NCI-H1092 (cell line): ENCODE measurements at places on chromosomes 1 and 21.
A peak's percentile ranks its signal among the peaks of the same experiment; 100 is the strongest.

DNA sequence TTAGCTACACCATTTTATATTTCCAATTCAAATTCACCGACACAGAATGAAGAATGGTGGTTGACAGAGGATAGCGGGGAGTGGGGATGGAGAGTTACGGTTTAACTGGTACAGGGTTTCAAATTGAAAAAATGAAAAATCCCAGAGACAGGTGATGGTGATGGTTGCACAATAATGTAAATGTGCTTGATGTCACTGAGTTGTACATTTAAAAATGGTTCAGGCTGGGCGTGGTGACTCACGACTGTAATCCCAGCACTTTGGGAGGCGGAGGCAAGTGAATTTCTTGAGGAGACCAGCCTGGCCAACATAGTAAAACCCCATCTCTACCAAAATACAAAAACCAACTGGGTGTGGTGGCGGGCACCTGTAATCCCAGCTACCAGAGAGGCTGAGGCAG is 31.2 kb upstream of the SHCBP1L start:
- DNase-seq, result no peak

DNA sequence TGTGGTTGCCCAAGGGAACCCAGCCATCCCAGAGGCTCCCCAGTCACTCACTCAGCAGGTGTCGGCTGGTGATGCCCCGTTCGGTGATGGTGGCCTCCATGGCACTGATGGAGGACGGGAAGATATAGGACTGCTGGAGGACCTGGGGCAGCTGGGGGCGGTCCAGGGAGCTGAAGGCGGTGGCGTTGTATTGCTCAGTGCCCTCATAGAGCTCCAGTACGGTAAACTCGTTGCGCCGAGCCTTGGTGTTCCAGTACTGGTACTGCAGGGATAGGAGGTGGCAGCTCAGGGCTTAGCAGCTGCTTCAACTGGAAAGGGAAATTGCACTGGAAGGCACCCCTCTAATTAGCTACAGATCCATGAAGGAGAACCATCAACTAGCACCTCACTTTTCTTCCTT is 12.5 kb upstream of the UBR4 start:
- no peak for DNase-seq

- DNase-seq, result no peak
These were observed 2.4 kb downstream of the CCDC17 start for GRCh38 chr1:45621501-45621836.

DNA sequence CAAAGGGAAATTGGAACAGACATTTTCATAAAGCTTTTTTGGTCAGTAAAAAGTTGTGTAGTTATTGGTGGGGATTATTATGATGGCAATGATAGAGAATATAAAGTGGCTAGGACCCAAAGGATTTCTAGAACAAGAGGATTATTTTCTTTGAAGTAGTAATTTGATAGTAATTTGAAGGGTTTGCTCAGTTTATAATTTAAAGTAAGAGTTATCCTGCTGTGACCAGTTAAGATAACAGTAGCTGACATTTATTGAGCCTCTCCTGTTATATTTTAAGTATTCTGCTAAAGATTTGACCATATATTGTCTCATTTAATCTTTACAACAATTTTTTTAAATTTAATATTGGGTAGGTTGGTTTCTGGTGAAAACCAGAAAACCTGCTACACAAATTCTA is 14.7 kb downstream of the CAPZA1 start:
- DNase-seq, result no peak

GRCh38 chr1:168454211-168454815 is 89.5 kb downstream of the XCL2 start:
- DNase-seq, result no peak

GRCh38 chr1:43634721-43635120 is 15.2 kb upstream of the KDM4A start:
- no peak for DNase-seq

GRCh38 chr1:41728403-41729202 is 190.1 kb downstream of the HIVEP3 start:
- DNase-seq, result no peak

DNA sequence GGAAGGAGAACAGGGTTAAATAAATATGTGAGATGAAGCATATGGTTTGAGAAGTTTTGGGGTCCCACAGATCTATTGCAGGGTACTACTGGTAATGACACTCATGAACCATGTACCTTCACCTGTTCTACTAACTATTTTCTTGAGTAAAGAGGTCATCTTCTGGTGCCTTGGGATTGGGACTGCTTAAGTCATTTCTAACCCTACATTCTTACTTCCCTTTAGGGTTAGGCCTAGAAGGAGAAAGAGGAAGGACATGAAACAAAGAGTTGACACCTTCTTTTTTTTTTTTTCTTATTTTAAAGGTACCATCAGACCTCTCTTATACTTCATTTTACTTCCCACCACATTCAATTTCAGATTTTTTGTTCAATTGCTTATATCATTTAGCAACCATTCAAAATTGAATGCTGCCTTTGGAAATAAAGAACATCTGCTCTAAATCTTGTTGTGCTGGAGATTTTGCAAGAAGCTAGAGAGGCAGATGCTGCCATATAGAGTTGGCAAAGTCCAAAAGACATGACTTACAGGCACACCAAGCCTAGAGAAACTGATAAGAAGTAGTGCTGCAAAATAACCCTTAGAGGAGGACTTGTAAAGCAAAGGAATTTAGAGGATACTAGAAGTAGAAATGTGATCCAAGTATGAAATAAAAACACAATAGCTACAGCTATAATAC is 374.4 kb upstream of the ST6GALNAC5 start:
- DNase-seq, result no peak

DNA sequence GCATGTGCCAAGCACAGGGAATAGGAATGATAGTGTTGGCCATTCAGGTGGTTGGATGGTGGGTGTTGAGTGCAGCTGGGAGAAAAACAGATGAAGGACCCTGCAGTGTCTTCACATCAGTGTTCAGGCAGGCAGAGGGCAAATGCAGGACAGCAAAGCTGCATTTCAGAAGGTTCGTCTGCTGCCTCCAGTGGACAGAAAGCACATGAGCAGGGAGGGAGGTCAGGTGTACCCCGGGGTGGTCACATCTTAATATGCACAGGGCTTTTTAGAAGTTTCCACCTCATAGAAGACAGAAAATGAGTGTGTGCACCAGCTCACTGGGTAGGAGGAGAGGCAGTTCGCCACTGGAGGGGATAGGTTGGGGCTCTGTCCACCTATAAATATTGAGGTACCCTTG is 184.9 kb downstream of the SLC35F3 start:
- DNase-seq, result no peak

GRCh38 chr1:200118779-200119505 is 91.4 kb downstream of the NR5A2 start:
- DNase-seq, result peak; percentile 26

DNA sequence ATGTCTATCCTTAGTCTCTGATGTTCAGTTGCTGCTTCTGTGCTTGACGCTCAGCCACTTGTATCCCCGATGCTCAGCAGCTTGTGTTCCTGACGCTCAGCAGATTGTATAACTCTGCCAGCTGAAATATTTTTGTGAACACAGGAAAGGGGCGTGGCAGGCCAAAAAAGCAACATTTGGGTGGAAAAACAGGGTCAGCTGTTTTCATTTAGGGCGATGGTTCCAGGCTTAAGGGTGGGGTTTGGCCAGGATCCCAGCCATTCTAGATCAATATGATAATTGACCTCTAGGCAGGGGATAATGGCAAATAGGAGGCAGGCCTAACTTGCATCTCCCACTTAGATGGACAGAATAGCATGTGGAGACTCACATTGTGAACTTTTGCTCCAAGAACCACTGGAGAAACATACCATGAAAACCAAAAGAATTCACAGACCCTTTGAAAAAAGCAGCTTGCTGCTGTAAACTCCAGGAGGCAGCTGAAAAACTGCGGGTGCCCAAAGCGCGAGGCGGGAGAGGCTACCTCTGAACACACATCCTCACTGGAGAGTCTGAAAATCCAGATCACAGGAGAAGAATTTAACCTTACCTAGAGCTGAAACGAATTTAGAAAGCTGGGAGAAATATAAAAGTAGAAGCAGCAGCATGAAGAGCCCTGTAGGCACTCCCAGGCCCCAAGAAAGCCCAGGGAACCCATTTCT is 58.3 kb downstream of the ZNF648 start:
- DNase-seq, result no peak

- no peak for DNase-seq
These were observed 71.0 kb downstream of the UBR4 start for GRCh38 chr1:19138958-19139581.

DNA sequence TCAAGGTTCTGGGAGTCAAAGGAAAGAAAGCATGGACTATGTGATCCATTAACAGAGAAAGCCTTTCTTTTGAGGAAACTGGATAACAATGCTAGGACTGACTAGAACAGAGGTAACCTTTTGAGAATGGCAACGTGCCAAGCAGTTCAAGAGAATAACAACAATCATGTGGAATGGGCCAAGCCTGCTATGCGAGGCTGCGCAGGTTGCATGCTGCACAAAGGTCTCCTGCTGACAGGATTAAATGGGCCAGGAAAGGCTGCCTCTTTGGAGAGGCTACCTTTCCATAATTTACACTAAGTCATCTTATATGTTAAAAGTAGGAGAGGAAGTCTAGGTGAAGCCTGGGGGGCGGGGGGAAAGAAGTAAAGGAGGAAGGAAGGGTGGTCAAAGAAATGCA is 5.8 kb downstream of the PCNX2 start:
- peak; percentile 46 for DNase-seq

- no peak for DNase-seq
These were observed 37.0 kb downstream of the COL6A1 start for GRCh38 chr21:46018615-46019014.

- no peak for DNase-seq
These were observed 1.1 kb downstream of the PSRC1 start for GRCh38 chr1:109281680-109282496.

DNA sequence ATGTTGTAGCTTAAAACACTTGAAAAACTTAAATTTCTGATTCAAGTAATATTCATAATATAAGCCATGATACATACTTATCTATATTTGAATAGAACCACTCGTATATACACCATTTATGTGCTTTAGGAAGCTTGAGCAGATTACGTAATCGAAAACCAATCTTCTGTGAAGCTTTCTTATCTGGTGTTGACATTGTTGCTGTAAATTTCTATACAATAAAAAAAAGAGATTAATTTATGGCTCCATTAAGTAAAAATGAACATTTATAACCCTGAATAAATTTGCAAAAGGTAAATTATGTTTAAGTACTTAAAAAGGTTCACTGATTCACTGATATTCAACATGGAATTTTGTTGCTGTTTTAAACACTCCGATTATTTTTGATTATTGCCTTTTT is 21.4 kb downstream of the LIN9 start:
- no peak for DNase-seq

GRCh38 chr1:4724695-4725250 is 70.4 kb downstream of the AJAP1 start:
- no peak for DNase-seq

DNA sequence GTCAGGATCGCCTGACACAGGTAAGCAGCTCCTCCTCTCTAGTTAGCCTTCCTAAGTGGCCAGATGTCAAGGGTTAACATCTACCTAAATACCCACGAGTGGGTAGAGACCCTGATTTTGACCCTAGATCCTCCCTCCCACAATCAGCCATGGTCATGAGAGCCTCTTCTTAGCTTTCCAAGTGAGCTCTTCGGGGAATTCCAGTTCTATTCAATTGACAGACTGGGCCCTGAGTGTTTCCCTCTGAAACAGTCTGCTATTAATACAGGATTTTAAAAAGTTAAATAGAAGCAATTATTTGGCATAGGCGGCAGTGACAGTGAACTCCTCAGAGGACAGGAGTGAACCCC is 28.1 kb downstream of the C2CD2 start:
- DNase-seq, result no peak

DNA sequence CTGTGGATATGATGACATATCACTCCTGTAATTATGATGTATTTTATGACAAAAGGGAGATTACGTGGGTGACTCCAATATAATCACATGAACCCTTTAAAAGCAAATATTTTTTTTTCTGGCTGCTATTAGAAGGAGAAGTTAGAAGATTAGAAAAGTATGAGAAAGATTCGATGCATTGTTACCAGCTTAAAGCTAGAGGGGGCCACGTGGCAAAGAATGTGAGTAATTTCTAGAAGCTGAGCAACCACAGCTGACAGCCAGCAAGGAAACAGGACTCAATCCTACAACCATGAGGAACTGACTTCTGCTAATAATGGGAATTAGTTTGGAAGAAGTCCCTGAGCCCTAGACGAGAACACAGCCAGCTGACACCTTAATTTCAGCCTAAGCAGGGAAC is 56.3 kb upstream of the C1orf87 start:
- DNase-seq, result no peak

- DNase-seq, result no peak
These were observed 326.5 kb upstream of the SGIP1 start for GRCh38 chr1:66207484-66207883.

- no peak for DNase-seq
These were observed 16.2 kb upstream of the SLC2A1 start for GRCh38 chr1:42974767-42975437.

DNA sequence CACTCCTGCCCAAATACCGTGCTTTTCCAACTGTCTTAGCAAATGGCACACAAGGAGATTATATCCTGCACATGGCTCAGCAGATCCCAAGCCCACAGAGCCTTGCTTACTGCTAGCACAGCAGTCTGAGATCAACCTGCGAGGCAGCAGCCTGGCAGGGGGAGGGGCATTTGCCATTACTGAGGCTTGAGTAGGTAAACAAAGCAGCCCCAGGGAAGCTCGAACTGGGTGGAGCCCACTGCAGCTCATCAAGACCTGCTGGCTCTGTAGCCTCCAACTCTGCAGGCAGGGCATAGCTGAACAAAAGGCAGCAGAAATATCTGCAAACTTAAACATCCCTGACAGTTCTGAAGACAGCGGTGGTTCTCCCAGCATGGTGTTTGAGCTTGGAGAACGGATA is 70.1 kb upstream of the PTBP2 start:
- no peak for DNase-seq

GRCh38 chr1:174022976-174023277 is 770 bp upstream of the RC3H1 start:
- DNase-seq, result no peak

- no peak for DNase-seq
These were observed 25.8 kb upstream of the CCN1 start for GRCh38 chr1:85554630-85555327.

DNA sequence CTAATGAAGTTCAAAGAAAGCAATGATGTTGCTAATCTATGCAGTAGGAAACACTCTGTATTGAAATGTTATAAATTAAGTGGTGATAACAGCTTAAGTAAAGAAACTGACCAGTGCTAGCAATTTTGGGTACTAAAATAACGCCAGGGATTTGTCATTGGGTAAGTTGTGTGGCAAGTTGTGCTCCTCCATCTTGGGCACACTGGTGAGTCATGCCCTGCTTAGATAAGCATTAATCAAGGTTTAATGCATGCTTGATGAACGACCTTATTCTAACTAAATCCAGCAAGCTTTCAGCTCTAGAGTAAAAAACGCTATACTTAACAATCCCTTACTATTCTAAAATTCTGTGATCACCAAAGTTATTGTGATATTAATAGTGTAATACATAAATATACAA is 25.2 kb downstream of the VAMP4 start:
- no peak for DNase-seq

DNA sequence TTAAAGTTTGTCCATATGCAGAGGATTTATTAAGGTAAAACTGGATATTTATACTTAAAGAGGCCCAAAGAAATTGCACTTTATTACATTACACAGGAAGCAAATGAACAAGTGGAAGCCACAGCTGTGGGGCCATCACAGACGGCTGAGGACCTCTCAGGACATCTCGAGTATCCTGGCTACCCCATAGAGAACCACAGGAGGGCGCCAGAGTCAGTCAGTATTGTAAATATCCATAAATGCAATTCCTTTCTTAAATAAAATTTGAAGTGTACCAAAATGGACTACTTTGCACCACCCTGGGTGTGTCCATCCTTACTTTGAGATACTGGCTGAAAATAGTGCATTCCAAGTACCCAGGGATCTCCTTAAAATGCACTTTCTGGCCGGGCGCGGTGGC is 257.2 kb downstream of the MRPL39 start:
- DNase-seq, result no peak
